CD4-positive, alpha-beta T cell treated with Interleukin-10 for 1 hour (primary cell): ENCODE measurements at places on chromosomes 7 and 10.
A peak's percentile ranks its signal among the peaks of the same experiment; 100 is the strongest.

DNA sequence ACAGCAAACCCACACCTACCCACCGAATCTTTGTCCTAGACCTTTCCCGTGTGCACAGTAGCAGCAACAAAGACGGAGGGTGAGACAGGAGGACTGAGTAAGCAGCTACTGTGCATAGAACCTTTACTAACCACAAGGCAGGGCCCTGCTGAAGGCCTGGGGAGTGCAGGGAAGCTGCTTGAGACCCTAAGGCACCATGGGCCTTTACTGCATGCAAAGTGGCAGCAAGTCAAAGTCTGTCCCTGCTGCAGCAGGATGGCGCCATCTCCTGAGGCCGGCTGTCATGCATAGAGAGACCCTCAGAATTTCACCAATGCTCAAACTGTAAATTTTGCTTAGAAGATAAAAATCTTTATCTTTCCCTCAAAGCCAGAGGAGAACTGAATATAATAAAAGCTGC is 610.5 kb downstream of the ACTR3B start:
- DNase-seq: no peak

- DNase-seq: peak; percentile 68
Observed at GRCh38 chr7:157273208-157274093, 63.4 kb upstream of the DNAJB6 start.

DNA sequence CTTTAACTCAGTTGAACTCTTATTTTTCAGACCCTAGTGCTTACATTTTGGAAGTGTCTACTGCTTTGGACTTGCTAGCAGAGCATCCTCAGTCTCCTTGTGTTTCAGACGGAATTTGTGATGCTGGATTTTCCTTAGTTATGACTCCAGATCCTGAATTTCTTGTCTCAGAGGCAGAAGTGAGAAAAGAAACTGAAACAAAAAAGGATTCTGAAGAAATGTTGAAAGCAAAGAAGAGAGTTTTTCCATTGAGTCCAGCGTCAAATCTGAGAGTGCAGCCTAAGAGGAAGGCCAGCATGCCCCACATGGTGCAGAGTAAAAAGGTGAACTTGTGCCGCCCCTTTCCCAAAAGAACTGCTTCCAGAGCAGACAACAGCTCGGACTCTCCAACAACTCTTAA is 46.1 kb downstream of the TASOR2 start:
- DNase-seq: no peak

- peak; percentile 21 for DNase-seq
Observed at GRCh38 chr7:142873281-142873784, 12.2 kb downstream of the TRPV6 start.

- no peak for DNase-seq
Observed at GRCh38 chr7:80935991-80936780, 17.3 kb upstream of the SEMA3C start.

DNA sequence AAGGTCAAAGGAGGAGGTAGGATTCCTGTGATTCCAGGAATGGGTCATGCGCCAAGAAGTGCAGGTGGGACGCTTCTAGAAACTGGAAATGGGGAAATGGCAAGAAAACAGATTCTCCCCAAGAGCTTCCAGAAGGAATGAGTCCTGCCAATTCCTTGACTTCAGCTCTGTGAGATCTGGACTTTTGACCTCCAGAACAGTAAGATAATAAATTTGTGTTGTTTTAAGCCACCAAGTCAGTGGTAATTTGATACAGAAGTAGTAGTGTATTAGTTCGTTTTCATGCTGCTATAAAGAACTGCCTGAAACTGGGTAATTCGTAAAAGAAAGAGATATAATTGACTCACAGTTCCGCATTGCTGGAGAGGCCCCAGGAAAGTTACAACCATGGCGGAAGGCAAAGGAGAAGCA is 178.6 kb upstream of the GALNT17 start:
- DNase-seq: no peak

DNA sequence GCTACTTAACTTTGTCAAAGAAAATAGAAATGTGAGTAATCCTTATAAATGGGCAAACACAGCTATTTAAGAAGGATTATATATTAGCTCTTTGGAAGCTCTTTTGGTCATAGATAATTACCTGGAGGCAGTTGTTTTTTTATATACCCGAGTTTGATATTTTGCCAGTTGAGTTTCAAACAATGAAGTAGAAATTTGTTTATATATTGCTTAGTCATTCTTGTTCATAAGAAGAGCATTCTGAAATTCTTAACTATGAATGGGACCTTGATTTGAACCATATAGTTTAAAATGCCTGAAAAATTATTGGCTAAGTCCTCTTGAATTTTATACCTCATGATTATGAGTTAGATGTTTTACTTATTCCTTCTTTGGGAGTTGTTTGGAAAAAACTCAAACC is 36.4 kb downstream of the MINPP1 start:
- DNase-seq: no peak

- DNase-seq: no peak
Observed at GRCh38 chr10:103111031-103111917, 81.8 kb downstream of the NT5C2 start.

- DNase-seq: no peak
Observed at GRCh38 chr10:6514844-6515780, 65.0 kb downstream of the PRKCQ start.

- no peak for DNase-seq
Observed at GRCh38 chr7:47248797-47249196, 333.1 kb downstream of the TNS3 start.

DNA sequence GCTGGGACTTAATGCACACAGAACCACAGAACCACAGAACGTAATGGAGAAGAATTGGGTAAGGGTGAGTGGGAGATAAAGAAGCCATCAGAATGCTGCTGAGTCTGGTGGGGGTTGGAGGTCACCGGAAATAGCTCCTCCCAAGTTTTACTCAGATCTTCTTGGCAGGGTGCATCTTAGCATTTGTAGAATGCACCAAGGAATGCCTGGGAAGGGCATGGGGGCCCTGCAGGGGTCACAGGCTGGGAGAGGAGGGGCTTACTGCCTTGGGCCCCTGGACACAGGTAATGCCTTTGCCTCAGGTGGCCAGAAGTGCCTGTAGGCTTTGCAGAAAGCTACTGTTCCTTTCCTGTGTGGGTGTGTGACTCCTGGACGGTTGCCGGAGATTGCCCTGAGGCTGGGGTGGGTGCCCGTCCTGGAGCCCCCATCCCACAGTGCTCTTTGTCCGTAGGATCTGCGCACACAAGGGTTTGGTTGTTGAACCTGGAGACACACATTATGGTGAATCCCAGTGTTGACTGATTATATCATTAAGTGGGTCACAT is 55.1 kb downstream of the MGMT start:
- DNase-seq: no peak

- DNase-seq: no peak
Observed at GRCh38 chr10:24360282-24361127, 151.6 kb downstream of the KIAA1217 start.

DNA sequence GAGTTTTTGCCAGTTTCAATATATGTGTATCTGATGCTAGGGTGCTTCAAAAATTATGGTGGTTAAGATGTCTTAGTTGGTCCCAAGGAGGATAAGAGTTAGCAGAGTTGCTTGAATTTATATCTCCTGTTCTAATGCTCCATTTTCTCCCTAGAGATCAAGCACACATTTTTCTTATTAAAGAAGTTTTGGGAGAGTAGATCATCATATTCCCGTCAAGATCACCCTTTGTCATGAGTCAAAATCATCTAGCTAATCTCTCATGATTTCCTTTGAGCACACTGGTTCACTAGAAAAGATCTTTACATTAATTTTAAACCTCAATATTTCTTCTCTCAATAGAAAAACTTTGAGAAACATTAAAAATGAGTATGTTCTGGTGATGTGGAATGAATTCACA is 429.9 kb upstream of the SEMA3A start:
- DNase-seq: no peak

DNA sequence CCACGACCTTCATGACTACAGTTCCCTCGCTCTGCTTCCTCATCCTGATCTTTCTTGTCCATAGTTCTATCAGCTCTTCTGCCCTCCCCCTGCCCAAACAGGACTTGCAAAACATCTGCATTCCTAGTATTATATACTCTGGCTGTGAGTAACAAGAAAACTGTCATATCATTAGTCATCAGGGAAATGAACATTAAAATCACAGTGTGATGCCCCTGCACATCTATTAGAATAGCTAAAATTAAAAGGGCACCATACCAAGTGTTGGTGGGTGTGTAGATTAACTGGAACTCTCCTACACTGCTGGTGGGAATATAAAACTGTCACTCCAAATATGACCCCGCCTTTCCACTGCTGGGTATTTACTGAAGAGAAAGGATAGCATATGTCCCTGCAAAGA is 141.8 kb downstream of the C7orf25 start:
- no peak for DNase-seq

GRCh38 chr10:125232841-125233240 is 72.5 kb upstream of the CTBP2 start:
- no peak for DNase-seq

- no peak for DNase-seq
Observed at GRCh38 chr7:148626828-148627227, 36.3 kb downstream of the C7orf33 start.

DNA sequence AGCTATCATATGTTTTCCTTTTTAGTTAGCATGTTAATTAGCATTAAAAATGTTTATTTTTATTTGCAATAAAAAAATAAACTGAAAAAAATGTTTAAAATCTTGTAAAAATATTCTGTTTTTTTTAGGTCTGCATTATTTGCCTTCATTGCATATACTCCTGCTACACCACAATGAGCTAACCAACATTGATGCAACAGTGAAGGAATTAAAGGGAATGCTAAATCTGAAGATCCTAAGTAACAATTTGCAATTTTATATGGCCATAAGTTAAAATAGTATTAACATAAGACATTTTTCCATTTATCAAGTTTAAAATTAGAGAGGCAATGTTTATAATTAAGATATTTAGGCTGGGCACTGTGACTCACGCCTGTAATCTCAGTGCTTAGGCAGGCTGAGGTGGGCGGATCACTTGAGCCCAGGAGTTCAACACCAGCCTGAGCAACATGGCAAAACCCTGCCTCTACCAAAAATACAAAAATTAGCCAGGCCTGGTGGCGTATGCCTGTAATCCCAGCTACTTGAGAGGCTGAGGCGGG is 32.2 kb downstream of the LRRC72 start:
- no peak for DNase-seq

DNA sequence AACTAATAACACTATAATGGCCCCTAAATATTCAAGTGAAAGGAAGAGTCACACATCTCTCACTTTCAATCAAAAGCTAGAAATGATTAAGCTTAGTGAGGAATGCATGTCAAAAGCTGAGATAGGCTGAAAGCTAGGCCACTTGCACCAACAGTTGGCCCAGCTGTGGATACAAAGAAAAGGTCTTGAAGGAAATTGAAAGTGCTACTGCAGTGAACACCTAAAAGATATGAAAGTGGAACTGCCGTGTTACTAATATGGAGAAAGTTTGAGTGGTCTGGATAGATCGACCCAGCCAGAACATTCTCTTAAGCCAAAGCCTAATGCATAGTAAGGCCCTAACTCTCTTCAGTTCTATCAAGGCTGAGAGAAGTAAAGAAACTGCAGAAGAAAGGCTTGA is 12.1 kb upstream of the SNX13 start:
- DNase-seq: no peak

DNA sequence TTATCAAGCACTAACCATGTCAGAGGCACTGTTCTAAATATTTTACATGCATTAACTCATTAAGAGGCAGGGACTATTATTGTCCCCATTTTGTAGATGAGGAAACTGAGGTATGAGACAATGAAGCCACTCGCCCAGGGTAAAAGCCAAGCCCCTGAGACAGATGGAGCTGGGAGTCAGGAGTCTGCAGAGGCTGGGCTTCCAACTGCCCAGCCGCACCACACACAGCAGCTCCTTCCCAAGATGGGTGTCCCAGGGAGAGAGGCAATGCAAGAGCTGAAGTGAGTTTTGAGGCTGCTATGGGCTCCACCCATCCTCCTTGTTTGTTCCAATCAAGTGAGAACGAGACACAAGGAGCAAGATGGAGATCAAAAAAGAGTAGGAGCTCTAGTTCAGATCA is 244.2 kb downstream of the KCNMA1 start:
- DNase-seq: no peak

- no peak for DNase-seq
Observed at GRCh38 chr10:61016630-61017029, 72.6 kb upstream of the RHOBTB1 start.

DNA sequence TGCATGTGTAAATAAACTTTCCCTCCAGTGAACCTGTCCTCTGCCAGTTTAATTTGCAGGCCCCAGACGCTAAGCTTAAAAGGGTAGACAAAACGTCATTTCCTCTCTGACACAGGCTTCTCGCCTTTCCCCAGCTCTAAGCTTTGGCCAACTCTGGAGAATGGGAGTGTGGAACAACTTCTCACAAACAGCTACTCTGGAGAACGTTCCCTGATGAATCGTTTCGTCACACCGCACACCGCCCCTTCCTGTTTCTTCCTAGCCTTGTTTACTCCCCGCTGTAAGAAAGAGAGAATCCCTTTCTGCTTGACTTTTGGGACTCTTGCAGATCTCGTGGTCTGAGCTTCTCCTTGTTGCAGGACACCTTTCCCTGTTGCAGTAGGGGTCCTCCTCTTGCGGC is 564.2 kb downstream of the TCERG1L start:
- DNase-seq: no peak

DNA sequence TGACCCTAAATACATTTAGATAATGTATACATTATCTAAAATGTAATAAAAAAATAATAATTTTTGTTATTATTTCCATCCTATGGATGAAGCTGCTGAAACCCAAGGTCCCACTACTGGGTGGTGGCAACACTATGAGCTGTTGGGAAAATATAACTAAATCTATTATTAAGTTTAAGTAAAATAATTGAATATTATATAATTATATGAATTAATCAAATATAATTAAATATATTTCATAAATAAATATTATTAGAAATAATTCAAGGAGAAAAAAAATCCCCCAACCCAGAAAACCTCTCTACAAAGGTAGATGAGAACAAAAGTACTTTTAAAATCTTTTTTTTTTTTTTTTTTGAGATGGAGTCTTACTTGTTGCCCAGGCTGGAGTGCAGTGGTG is 7.9 kb downstream of the PRSS58 start:
- DNase-seq: no peak

DNA sequence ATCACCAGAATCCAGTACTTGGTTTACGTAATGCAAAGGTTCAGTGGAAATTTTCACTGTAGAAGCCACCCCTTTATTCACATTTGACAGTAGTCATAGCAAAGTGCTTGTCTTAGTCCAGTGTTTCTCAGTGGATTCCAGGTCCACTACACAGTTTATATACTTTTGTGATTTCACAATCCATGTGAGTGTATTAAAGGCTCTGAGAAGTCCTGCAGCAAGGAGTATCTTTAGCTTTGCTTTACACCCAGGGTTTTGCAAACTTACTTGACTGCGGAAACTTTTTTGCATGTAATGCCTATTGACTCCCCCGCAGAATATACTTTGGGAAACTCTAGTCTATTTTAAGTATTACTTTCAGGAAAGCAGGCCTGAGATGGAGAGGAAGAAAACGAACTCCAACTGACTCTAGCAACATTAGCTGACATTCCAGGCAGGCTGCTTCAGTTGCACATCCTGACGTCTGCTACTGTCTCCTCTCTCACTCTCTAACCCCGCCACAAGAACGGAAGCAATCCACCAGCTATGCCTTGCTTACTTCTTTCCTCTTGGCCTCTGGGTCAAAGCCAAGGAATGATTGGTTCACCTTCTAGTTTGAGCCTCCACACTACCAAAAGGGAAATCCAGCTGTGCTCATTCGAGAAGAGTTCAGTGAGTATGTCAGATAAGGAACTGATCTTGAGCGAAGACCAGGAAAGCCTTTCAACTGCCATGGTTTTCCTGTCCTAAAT is 6.2 kb downstream of the PLXNA4 start:
- DNase-seq: no peak

- no peak for DNase-seq
Observed at GRCh38 chr10:49666685-49667084, 12.8 kb upstream of the C10orf53 start.
